ENCODE measurements at places on chromosomes 12 and 14.
A peak's percentile ranks its signal among the peaks of the same experiment; 100 is the strongest.

DNA sequence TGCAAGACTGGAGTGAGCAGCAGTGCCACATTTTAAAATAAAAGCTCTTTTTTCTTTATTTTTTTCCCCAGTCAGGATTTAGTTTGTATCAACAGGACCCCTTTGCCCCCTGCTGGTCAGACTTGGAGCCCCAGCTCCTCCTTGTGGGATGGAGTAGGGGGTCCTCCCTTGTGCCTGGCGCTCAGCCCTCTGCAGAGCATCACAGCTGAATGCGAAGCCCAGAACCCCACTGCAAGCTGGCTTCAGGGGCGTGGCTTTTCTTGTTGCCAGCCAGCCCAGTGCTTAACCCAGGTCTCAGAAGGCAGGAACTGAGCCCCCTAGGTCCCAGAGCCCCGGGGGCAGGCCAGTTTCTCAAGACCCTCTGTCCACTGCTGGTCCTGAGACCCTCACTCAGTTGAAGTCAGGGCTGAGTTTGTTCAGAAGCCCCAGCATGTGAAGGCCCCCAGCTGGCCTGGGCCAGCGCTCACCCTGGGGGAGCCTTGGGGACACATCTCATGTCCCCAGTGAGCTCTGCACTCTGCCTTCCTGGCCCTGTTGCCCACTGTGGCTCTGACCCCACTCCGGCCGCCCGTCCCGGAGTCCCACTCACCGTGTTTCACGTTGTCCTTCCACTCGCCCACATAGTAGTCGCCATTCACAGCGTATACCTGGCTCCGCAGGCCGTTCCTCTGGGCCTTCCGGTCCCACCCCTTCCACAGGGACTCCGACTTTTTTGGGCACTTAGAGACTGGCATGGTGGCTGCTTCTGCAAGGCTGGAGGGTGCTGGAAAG lies 519 bp downstream of the MORN3 start:
- no peak for DNase-seq

DNA sequence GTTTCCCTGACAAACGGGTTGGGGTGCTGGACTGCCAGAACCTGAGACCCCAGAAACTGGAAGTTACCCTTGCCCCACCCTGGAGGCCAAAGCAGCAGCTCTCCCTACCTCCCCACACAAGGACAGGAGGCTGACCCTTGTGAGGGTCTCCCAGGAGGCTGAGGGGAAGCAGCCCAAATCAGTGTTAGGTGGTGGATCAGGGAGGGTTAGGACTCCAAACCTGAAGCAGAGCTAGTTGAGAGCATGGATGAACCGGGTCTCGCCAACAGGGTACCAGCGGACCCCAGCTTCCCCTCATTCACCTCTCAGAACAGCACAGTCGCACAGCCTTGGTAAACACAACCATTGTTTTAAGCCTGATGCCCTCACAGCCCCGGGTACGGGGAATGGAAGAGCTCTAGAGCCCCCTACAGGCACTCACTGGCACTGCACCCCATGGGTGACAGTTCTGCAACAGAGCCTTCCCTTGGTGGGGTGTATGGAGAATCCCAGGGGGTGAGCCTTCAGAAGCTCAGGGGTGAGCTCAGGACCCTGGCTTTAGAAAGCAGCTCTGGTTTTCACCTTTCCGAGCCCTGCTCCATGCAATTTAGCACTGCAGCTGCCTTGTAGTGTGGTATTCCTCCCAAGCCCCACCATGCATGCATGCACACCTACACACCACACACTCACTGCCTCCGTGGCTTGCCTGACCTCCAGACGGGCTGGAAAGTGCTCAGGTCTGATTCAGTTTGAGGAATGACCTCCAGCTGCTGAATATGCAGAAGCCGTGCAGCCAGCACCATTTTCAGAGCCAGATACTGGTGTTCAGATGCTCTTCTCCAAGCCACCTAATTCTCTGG lies 11.2 kb downstream of the ESRRB start:
- DNase-seq, result peak; percentile 61

DNA sequence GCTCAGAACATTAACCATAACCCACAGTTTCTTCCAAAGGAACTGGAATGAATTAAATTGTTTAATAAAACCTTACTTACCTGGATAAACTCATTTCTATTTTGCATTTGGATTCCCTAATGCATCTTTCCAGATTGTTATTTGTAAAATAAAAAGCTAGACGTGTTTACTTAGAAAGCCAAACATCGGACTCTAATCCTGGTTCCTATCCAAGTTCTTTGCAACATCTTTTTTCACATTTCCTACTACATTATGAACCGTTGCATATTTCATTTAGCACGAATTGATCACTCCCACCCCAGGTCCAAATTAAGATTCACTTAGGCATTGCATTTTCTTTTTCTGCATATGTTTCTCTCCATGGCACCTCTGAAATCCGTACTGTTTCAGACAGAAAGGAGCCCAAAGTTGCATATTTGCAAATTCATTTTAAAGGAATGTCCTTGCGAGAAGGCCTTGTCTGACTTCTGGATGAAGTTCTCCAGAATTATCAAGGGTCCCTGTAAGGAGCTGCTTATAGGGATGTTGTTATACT lies 164.4 kb upstream of the GSC start:
- DNase-seq, result no peak

DNA sequence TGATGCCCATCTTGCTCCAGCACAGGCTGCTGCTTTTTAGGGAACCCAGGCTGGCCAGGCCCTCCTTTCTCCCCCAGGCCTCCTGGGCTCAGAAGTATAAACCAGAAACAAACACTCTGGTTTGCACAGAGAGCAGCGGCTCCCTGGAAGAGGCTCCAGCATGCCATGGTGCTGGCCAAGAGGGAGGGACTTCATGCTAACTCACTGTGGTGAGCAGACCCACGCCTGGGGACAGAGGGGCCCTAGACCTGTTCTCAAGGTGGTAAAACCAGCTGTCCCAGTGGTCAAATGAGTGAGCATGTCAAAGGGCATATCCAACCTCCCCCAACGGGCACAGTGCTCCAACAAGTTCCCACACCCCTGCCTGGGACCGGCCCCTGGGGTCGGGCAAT lies 15.5 kb downstream of the BCL11B start:
- DNase-seq, result no peak

DNA sequence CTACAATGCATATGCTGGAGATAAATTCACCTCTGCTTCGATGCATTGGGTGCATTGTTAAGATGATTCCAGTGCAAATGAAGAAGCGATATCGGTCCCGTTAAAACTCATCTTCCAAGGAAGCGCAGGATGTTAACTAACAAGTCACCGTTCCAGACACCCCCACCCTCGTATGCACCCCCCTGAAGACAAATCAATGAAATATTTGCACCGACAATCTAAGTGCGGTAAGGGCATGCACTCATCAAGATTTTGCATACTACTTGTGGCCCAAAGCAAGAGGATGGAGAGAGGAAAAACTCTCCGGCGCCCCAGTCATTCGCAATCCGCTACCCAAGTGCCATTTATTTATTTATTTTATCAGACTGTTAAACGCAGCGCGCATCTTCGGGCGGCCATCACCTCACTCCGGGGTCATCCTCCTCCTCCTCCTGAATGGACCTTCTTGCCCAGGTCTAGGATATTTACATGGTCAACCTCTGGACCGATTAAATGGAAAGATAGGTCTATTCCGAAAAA lies 1.2 kb downstream of the NOVA1 start:
- DNase-seq, result no peak

GRCh38 chr12:54053751-54054741 lies at the start of gene HOXC4:
HOXC4 (plus strand) TSS chr12:54053835; CDS start chr12:54053923, 88 bp downstream.
- peak; percentile 31 for DNase-seq

DNA sequence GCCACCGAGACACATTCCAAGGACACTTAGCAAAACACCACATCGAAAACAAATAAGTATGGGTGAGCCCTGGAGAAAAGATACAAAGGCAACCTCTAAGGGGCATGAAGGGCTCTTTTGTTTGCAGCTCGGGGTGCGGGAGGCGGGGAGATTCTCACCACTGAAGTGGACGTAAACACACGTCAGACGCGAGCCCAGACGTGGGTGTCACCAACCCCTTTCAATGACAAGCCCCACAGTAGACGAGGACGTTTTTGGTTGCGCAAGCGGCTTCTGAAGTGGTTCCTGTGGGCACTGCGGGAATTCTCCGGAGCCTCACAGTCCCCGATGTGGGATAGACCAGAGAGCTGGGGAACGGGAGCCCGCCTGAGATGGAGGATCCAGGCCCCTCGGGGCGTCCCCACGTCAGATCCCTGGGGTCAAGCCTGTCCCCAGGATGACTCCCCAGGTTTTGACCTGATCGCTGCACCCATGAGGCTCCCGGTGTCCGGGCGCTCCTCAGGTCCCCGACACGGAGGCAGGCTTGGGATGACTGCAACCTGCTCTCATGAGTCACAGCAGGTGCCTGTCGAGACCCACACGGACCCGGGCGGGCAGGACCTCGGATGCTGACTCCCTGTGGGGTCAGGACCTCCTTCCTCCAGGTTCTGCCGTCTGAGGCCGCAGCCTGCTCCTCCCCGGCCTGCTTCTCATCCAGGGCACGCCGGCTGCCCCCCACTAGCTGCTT lies 20.3 kb upstream of the ADGRD1 start:
- DNase-seq, result peak; percentile 9

DNA sequence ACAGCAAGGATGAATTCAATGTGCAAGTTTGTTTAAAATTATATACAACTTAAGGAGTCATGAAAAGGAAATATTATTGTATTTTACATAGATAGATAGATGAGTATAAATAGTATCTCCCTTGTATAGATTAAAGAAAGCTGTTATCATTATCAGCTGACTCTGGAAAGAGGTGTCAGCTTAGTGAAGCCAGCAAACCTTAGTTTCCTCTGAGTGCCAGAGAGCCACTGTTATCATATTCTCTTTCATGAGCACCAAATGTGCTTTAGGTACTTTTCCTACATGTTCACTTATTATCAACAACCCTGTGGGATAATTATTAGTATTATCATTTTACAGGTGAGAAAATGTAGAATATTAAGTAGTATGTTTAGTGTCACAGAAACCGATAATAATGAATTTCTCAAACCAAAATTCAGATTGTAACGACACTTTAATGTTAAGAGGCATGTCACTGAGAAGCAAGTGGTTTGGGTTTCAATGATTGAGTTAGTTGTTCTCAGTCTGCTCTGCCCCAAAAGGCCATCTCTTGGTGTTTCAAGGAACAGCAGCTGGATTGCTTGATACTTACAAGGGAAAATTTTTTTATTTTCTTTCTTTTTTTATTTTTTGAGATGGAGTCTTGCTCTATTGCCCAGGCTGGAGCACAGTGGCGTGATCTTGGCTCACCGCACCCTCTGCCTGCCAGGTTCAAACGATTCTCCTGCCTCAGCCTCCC lies 53.7 kb downstream of the PLEKHA5 start:
- no peak for DNase-seq

- DNase-seq, result no peak
These were observed 32.8 kb downstream of the NOC4L start for GRCh38 chr12:132176920-132177551.

DNA sequence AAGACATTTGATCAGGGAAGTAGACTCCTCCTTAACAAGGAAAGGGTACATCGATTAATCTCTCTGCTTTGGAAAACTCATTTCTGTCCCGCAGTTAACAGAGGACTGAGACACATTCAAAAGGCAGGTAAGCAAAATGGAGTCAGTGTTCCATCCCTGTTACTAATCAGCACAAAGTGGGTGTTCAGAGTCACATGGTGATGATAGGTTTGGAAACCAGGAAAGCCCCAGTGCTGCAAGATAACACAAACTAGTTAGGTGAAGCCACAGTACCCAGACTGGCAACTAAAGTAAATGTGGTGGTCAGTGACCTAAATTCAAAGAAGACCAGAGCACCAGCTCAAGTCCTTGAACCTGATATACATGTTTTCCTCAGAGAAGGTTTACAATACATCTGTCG lies 1.8 kb downstream of the OR4K17 start:
- DNase-seq, result no peak

DNA sequence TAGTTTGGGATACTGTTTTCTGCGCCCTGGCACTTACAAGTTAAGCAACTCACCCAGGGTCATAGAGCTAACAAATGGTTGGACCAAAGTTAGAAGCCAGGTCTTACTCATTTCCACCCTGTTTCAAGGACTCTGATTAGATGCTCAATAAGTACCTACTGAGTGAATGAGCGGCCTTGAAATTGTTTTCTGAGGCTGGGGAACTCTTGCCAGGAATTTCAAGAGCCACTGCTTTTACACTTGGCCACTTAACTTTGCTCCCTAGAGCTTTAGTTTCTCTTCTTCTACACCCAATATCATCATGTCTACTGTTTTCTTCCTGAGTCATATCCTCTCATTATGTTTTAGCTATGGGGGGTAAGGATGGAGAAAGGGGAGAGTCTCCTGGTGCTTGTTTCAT lies 431.6 kb downstream of the ZFP36L1 start:
- DNase-seq, result no peak

- DNase-seq, result peak; percentile 79
These were observed 24.6 kb upstream of the UBC start for GRCh38 chr12:124939079-124939420.

- DNase-seq, result no peak
These were observed 2.2 kb upstream of the DIABLO start for GRCh38 chr12:122228092-122228491.

GRCh38 chr12:45727301-45727979 lies 2.1 kb upstream of the ARID2 start:
- DNase-seq, result peak; percentile 95

DNA sequence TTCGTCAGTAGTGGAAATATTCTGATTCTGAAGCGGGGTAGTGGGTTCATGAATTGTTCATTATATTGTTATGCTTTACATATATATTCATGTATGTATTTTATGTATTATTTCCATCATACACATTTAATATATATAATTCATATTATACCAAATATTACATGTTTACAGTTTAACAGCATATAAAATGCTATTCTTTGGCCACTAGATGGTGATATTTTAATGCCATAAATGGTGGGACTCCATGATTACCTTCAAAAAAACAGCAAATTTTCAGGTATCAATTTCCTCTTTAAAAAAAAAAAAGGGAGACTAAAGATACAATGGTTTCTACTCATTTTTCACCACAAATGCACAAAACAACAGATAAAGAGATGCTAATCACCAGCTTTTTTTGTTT lies 41.0 kb downstream of the BDKRB1 start:
- no peak for DNase-seq

- DNase-seq, result no peak
These were observed 584 bp upstream of the NEDD1 start for GRCh38 chr12:96906498-96906848.

- no peak for DNase-seq
These were observed 53.2 kb downstream of the TSPAN19 start for GRCh38 chr12:84982888-84983287.

- peak; percentile 47 for DNase-seq
These were observed 19.8 kb downstream of the ZBTB42 start for GRCh38 chr14:104820669-104821228.

GRCh38 chr12:104682790-104683279 lies 226.1 kb downstream of the CHST11 start:
- no peak for DNase-seq

DNA sequence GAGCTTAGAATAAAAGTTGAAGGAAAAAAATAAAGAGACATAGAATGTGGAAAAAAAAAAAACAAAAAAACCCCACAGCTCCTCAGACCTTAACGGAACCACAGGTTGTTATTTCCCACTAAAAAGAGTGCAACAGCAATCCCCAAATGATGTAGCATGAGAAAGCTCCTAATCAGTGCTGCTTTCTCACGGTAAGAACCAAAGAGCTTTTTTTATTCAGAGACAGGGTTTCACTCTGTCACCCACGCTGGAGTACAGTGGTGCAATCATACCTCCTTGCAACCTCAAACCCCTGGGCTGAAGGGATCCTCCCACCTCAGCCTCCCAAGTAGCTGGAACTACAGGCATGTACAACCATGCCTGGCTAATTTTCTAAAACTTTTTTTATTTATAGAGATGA lies 13.3 kb downstream of the NDUFA12 start:
- no peak for DNase-seq
